Heart left ventricle (tissue), 16 donors: ENCODE measurements at places on chromosomes 4 and X. TPM values are rescaled to one million over a fixed set of nuclear protein-coding genes. Genes with fewer than 3 reads are reported as not detected.

The NAP1L2 gene
- 14.3 TPM for total RNA-seq

The TIGD4 gene
- total RNA-seq, result 0.32 TPM

The CENPVL2 gene
- not detected for total RNA-seq

The TMPRSS11A gene
- not detected for total RNA-seq

The USP26 gene
- total RNA-seq, result not detected

The BMX gene
- total RNA-seq, result 0.47 TPM

The BST1 gene
- total RNA-seq, result 3.8 TPM

The FABP2 gene
- total RNA-seq, result 2.9 TPM

The RBM10 gene
- total RNA-seq, result 28.9 TPM

The MAGEE2 gene
- total RNA-seq, result 0.13 TPM

DNA sequence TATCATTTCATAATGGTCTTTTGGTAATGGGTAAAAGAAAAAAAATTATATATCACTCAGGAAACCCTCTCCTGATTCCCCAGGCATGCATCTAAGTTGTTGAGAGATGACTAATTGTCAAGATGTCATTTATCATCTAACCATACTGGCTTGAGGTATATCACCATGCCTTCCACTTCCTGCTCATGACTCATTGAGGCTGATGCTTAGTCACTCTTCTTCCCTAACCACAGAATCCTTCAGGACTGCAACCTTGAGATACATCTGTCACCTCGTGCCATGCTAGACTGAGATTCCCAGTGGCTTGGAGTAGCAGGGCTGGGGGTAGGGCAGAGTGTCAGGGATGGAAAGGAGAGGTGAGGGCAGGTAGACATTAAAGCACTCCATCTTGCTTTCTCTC lies 782.5 kb upstream of the INTU start:
- no peak for DNase-seq
- no peaks in the 10 kb centered on the region for H3K4me1 ChIP-seq
- no peak overlapping the region for H3K4me3 ChIP-seq
- no peaks in the 10 kb centered on the region for H3K36me3 ChIP-seq

DNA sequence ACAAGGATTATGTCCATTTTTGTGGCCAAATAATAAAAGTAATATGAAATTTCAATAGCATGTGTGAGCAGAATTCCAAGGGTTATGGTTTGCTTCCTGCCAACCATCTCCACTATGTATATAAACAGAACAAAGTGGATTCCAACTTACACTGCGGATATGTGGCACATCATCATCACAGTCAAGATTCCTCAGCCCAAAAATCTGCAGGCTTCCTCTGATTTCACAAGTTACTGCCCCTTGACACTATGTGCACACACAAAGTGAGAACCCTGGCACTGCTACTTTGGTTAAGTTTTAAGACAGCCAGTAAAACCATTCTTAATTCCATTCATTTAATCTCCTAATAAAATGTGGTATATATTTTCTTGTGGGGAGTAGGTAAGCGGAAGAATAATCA lies 76.4 kb downstream of the LEF1 start:
- H3K27me3 ChIP-seq, result no peaks in the 10 kb centered on the region
- no peak overlapping the region for H3K27ac ChIP-seq
- H3K4me3 ChIP-seq, result no peak overlapping the region
- no peaks in the 10 kb centered on the region for H3K4me1 ChIP-seq
- no peaks in the 10 kb centered on the region for H3K36me3 ChIP-seq
- no peak for DNase-seq

DNA sequence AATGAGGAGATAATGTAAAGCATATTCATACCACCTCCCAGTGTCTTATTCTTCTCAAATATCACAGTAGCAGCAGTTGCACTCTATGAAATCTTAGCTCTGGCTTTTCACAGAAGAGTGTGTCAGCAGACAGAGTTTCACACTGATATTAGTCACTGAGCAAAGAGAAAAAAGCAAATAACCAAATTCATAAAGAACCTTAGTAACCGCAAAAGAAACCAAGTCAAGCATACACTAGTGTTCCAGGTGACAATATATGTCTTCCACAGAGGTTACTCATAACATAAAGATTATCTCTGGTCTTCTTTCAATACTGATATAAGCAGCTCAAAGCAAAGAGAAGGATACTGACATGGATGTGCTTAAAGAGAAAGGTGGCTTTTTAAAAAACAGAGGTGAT lies 181.7 kb upstream of the EDNRA start:
- DNase-seq, result no peak
- H3K27ac ChIP-seq, result no peak overlapping the region
- H3K4me1 ChIP-seq, result no peaks in the 10 kb centered on the region
- H3K36me3 ChIP-seq, result no peaks in the 10 kb centered on the region
- H3K27me3 ChIP-seq, result no peaks in the 10 kb centered on the region

DNA sequence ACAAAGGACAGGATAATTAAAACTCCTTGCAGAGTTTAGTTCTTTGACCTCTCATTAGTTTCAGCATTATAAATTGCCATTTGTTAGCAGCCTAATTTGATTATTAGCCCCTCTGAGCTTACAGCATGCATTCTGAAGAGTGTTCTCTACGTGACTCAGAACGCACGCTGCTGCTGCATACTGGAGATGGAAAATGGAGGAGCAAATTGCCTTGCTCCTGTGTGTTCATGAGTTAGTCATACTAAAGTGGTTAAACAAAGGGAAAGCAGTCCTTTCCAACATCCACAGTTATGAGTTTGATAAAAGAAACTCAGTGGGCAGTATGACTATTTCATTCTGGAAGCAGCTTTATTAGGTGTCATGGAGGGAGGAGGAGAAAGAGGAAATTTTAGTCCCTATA lies 922.5 kb downstream of the RPA4 start:
- H3K27ac ChIP-seq, result no peak overlapping the region
- DNase-seq, result no peak
- no peaks in the 10 kb centered on the region for H3K36me3 ChIP-seq
- H3K4me3 ChIP-seq, result no peak overlapping the region
- no peaks in the 10 kb centered on the region for H3K4me1 ChIP-seq

DNA sequence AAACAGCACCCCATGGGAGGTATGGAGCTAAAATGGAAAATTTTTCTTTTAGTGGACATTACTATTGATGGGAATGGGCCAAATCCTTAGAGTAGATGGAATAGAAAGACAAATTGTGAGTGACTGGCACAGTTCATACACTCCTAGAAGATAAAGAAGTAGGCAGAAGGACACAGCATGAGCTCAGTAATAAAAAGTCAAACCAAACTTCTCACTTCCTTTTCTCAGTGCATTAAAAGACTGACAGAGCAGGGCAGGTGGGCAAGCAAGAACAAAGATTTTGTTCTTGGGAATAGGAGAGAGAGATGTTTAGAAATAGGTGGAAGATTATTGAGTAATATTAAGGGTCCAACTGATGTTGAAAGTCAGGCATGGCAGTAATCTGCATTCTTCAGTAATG lies 132.5 kb downstream of the ATP10D start:
- no peaks in the 10 kb centered on the region for H3K27me3 ChIP-seq
- H3K4me3 ChIP-seq, result no peak overlapping the region
- no peak for DNase-seq
- no peaks in the 10 kb centered on the region for H3K4me1 ChIP-seq
- H3K27ac ChIP-seq, result no peak overlapping the region

DNA sequence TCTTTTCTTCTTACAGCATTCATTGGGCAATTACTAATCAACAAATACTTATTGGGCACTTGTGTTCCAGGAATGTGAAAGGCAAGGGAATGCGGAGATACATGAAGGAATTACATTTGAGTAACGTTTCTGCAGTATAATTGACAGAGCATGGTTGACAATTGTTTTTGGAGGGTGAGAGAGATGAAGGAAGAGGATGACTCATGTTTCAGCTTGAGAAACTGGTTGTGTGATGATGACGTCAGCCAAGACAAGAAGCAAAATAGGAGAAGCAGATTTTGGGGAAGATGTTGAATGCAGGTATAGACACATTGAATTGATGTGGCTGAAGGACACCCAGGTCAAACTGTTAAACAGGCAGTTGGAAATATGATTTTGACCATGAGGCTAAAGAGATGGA lies 8.0 kb upstream of the CPEB2 start:
- no peaks in the 10 kb centered on the region for H3K36me3 ChIP-seq
- H3K27ac ChIP-seq, result no peak overlapping the region
- no peaks in the 10 kb centered on the region for H3K27me3 ChIP-seq
- no peak for DNase-seq

- H3K27me3 ChIP-seq, result no peaks in the 10 kb centered on the region
- H3K27ac ChIP-seq, result no peak overlapping the region
- no peak overlapping the region for H3K4me3 ChIP-seq
- H3K4me1 ChIP-seq, result peaks cover 46% of the 10 kb centered on the region
- DNase-seq, result no peak
Measured at GRCh38 chr4:76200771-76201231, 12.8 kb downstream of the SCARB2 start.

GRCh38 chrX:148380107-148380506 lies 120.3 kb upstream of the AFF2 start:
- no peaks in the 10 kb centered on the region for H3K36me3 ChIP-seq
- no peak for DNase-seq
- H3K27me3 ChIP-seq, result no peaks in the 10 kb centered on the region
- no peaks in the 10 kb centered on the region for H3K4me1 ChIP-seq
- no peak overlapping the region for H3K4me3 ChIP-seq

DNA sequence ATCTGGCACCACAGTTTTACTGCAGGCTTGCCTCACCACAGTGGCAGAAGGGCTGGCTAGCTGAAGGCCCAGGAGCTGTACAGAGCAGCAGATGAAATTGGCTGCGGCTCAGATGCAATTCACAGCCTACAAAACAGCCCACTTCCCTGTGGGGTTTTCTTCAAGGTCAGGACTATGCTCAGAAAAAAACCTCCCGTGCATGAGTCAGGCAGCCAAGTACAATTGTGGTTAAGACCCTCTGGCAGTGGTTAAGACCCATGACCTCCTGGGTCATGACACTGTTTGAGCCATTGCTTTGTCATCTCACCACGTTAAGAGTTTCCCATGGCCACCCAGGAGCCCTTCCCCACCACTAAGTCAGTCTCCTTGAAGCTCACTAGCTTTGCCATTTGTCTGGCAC lies 276.3 kb downstream of the HNRNPD start:
- no peak overlapping the region for H3K4me3 ChIP-seq
- DNase-seq, result no peak
- no peaks in the 10 kb centered on the region for H3K36me3 ChIP-seq
- no peaks in the 10 kb centered on the region for H3K4me1 ChIP-seq

GRCh38 chr4:81042578-81043365 lies 12.3 kb downstream of the BMP3 start:
- no peak overlapping the region for H3K4me3 ChIP-seq
- no peak for DNase-seq
- H3K4me1 ChIP-seq, result no peaks in the 10 kb centered on the region
- H3K27ac ChIP-seq, result no peak overlapping the region
- no peaks in the 10 kb centered on the region for H3K36me3 ChIP-seq

DNA sequence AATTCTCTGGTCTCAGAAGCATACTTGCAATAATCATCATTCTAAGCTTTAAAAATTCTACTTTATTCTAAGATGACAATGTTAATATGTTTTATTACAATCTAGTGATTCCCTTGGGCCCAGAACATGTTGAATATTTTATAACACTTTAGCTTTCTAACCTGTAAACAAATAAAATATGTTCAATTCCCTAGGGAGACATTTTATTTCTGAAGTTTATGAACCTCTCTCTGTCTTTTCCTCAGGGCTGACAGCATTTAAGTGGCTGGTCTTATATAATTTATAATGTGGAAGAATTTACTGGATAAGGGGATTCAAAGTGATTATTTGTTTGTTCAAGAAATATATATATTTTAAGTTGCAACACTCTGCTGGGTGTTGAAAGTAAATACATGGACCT lies 55.3 kb upstream of the NPFFR2 start:
- H3K4me3 ChIP-seq, result no peak overlapping the region
- no peaks in the 10 kb centered on the region for H3K36me3 ChIP-seq
- H3K27ac ChIP-seq, result no peak overlapping the region
- no peak for DNase-seq

DNA sequence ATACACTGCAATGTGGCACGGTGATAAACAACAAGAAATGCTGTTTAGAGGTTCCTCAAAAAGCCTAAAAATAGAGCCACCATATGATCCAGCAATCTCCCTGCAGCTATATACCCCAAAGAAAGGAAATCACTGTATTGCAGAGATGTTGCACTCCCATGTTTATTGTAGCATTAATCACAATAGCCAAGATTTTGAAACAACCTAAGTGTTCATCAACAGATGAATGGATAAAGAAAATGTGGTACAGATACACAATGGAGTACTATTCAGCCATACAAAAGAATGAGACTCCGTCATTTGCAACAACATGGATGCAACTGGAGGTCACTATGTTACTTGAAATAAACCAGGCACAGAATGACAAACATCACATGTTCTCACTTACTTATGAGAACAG lies 365.8 kb upstream of the DIPK2B start:
- no peaks in the 10 kb centered on the region for H3K36me3 ChIP-seq
- H3K4me1 ChIP-seq, result no peaks in the 10 kb centered on the region
- DNase-seq, result no peak
- no peak overlapping the region for H3K27ac ChIP-seq

GRCh38 chr4:11497972-11498371 lies 69.3 kb upstream of the HS3ST1 start:
- DNase-seq, result no peak
- H3K4me1 ChIP-seq, result no peaks in the 10 kb centered on the region
- H3K36me3 ChIP-seq, result no peaks in the 10 kb centered on the region
- no peak overlapping the region for H3K4me3 ChIP-seq
